ENCODE measurements at places on chromosomes 16 and 17. TPM values are rescaled to one million over a fixed set of nuclear protein-coding genes. Genes with fewer than 3 reads are reported as not detected.

GRCh38 chr17:9211133-9211765 is 189.9 kb downstream of the NTN1 start:
- DNase-seq: no peak

DNA sequence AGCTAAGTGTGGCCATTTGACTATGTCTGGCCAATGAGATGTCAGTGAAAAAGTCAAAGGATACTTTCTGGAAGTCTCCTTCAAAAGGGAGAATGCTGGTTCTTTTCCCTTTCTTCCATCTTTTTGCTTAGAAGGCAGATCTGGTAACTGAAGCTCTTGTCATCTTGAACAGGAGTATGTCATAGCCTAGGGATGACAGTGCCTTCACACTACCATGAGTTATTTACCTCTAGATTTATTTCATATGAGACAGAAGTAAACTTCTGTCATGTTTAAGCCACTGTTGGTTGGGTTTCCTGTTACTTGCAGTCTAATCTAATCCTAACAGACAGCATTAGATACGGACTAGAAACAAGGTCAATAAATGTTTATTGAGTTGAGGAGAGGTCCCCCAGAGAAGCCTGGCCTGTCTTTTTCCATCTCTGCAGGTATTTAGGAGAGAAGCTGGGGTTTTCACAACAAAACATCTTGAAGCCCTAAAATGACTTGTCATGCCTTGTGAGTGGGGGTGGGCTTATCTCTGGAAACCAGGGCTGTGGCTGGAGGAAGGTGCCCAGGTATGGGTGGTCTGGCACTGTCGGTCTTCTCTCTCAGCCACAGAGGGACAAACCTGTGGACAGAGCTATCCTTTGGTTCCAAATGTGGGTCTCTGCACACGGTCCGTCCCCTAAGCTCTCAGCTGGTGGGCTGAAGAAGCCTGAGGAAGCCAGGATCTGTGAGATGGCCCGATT is 28.5 kb downstream of the TMEM98 start:
- DNase-seq: no peak

The NACA2 gene
- total RNA-seq: not detected

The CCL7 gene
- total RNA-seq: not detected

DNA sequence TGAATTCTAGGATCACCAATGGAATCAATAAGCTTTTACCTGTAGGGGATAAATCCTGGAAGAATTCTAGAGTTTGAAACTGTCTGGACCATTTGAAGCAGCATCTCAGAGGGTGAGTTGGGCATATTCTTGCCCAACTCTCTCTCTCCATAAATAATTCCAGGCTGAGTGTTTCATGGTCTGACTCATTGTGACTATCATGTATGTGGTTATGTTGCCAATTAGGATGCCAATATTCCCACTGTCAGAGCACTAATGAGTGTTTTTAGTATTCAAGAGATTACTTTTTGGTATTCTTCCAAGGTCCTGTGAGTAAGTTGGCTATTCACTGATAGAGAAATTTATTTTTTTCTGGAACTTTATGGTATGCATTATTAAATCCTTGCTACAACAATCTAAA is 456.9 kb downstream of the TOX3 start:
- DNase-seq: no peak

Measured in activated CD8-positive, alpha-beta T cell treated with anti-CD3 and anti-CD28 coated beads for 36 hours (primary cell).